DMS79 (cell line): ENCODE measurements at places on chromosomes 1 and 21.
A peak's percentile ranks its signal among the peaks of the same experiment; 100 is the strongest.

DNA sequence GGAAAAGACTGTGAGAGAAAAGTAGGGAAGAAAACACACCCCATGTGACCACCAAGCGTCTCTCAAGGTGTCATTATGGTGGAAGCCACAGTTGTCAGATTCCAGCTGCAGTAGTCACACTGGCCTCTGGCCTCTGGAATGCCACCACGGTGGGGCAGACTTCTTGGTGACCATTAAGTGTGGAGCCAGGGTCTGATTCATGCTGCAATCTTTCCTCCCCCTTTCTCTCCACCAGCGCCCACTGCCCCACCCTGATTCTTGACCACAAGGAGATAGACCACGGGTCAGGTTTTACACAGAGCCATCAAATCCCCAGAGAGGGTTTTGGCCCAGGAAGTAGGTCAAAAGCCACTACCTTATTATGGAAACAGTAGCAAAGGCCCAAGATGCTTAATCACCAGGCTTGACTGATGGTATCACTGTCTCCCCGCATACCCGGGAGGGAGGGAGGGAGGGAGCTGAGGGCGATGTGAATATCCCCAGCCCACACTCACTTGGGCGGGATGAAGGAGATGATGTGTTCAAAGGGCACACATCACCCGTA is 52.7 kb upstream of the GRHL3 start:
- no peak for DNase-seq

- peak; percentile 73 for DNase-seq
These were observed 69.5 kb downstream of the RHOU start for GRCh38 chr1:228804640-228805413.

- DNase-seq = no peak
These were observed 42.1 kb downstream of the NRIP1 start for GRCh38 chr21:15022608-15023261.

- DNase-seq = no peak
These were observed 53.3 kb downstream of the GATAD2B start for GRCh38 chr1:153869486-153869885.

GRCh38 chr21:39900491-39900890 is 33.3 kb downstream of the PCP4 start:
- no peak for DNase-seq

GRCh38 chr1:156929596-156930238 is 9.3 kb downstream of the LRRC71 start:
- DNase-seq = no peak

DNA sequence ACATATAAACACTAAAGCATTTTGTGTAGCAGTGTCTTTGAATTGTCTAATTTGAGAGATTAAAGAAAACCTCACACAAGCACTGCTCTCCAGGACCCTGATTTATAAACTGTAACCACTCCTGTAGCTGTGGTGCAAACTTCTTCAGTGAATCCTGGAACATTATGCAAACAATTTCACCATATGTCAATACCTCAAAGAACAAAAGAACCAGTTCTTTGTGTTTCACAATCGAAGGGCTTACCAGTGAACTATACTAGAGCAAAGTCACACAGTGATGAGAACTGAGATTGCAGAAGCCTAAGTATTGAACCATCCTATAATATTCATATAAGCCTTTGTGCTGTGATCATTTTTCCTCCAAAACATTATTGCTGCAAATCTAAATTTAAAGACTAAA is 21.5 kb downstream of the DPH5 start:
- no peak for DNase-seq

DNA sequence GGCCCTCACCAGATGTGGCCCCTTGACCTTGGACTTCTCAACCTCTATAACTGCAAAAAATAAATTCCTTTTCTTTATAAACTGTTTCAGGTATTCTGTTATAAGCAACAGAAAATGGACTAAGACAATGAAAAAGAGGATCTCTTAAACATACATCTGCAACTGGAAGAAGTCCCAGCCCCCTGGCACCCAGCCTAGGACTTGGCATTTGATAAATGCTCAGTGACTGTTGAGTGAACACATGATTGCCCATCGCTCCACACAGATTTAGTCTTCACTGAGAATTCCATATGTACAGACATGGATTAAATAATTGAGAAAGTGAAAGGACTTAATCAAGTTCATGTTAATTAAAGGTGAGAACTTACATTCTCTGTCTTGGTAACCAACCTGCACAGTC is 344.9 kb upstream of the RUNX1 start:
- no peak for DNase-seq

DNA sequence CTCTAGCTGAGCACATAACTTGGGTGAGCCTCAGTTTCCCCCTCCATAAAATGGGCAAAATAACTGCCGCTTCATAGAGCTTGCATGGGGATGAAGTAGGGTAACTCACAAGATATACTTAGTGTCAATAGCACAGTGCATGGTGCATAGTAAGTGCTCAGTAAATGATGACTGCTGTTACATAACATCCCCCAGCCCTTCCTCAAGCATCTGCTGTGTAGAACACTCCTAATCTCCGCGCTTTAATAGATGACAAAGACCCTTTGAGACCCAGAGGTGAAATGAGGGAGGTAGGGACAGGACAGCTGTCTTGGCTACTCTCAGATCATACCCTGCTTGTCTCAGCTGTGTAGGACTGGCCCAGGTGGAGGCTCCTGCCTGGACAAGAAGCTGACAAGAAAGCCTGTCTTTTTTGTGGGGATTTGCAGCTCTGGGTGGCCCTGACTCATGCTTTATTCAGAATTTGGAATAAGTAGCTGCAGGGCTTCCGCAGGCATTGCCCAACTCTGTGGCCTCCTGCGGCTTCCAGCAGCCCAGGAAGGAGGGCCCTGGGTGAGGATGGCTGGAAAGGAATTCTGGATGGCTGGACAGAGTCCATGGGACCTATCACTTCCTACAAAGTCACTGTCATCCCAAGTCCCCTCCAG is 20.7 kb upstream of the PADI4 start:
- no peak for DNase-seq

DNA sequence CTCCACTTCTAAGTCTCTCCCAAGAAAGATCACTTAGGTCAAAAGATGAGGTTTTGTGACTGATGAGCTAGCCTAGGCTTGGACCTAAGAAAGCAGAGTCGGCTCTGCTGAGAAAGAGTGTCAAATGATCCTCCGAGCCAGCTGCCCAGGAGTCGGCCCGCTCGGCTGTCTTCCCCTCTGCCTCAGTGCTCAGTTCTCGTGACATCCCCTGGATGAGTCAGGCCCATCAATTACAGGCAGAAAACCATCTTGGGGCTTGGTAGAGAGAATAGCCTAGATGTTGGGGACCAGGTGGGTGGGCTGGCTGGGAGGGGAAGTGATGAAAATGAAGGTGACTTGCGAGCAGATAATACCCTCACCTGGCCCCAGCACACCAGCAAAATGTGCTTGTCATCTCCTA is 60.5 kb downstream of the SLC66A1 start:
- no peak for DNase-seq

- no peak for DNase-seq
These were observed 6.4 kb downstream of the RORC start for GRCh38 chr1:151825204-151825603.
